ENCODE measurements at places on chromosomes 12 and 14.

GRCh38 chr12:18908191-18908590 lies 170.3 kb downstream of the CAPZA3 start:
- no peak for DNase-seq

DNA sequence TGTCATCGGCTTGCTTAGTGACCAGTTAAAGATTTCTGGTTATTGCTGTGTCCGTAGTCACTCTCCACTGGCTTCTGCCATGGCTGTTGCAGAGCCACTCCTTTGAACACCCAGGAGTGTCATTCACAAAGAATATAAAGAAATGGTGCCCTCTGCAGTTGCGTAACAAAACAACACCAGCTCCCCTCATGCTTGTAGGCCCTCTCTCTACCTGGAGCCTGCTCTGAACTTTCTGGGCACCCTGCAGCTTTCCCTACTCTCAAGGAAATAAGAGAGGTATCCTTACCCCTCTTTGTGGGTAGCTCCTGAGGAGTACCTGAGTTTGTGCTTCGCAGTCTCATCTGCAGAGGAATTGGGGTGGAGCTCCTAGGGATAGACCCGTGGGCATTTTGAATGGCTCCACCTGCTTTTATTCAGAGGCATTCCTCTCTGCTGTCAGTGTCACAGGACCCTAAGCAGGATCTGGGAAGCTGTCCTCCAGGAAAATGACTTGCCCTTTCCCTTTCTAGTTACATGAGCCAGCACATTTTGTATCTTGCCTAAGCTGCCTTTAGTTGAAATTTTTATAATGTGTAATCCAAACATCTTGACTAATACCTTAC lies 97.2 kb upstream of the TMEM260 start:
- no peak for DNase-seq

DNA sequence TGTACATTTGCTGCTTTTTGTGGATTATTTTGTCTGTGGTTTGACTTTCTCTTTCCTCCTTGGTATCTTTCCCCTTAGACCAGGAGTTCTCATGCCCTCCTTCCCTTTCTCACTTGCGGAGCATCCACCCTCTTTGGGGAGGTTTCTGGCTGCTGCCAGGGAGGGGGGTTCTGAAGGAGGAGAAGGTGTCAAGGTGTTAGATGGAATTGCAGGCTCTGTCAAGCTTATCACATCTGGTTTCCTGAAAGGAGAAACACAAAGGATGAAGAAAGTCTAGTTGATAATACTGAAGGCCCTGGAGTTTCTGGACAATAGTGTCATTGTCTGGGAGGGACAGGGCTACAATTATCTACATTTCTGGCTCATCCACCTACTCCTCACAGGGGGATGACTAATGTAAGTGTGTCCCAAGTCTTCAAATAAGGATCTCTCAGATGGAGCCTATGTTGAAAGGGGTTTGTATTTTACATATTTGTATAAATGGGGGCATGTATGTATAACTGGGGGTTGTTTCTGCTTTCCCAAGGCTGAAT lies 217.3 kb upstream of the CCDC196 start:
- no peak for DNase-seq

- no peak for DNase-seq
Observed at GRCh38 chr12:64621257-64621942, 11.1 kb downstream of the RASSF3 start.

GRCh38 chr12:47823422-47824086 lies 3.9 kb upstream of the HDAC7 start:
- DNase-seq: no peak

DNA sequence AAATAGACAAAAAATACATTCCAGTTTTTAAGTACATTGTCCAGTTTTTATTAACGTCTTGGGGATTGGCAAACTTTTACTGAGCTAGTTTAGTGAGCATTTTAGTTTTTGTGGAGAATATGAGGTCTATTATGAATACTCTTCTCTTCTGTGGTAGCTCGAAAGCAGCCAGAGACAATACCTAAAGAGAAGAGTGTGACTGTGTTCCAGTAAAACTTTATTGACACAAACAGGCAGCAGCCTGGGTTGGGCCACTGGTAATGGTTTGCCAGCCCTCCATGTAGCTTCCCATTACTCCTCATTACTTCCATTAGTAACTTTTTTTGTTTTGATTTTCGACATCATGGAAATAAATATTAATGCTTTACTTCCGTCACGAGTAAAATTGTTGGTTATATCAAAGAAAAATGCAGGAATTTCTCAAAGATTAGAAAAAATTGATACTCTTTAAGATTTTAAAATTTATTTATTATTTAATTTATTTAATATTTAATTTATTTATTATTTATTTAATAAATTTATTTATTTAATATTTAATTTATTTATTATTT lies 19.6 kb downstream of the RMST start:
- no peak for DNase-seq

DNA sequence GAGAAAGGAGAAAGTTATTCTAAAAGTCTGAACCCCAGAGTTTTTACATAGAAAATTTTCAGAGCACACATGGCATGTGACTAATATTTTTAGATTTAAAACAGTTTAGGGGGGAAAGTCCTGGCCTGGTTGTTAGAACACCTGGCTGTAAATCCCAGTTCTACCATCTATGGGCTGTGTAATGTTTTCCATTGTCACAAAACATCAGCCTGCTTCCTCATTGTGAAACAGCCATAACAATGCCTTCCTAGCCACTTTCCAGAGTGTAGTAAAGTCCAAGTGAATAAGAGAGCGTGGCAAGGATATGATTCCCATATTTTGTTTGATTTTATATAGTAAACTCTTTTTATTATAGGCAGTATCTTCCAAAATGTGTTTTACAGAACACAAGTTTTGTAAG lies 310.0 kb upstream of the DCN start:
- DNase-seq: no peak

GRCh38 chr12:128753438-128753837 lies 70.3 kb downstream of the SLC15A4 start:
- DNase-seq: no peak

- DNase-seq: no peak
Observed at GRCh38 chr14:91119556-91120311, 5.9 kb downstream of the DGLUCY start.

DNA sequence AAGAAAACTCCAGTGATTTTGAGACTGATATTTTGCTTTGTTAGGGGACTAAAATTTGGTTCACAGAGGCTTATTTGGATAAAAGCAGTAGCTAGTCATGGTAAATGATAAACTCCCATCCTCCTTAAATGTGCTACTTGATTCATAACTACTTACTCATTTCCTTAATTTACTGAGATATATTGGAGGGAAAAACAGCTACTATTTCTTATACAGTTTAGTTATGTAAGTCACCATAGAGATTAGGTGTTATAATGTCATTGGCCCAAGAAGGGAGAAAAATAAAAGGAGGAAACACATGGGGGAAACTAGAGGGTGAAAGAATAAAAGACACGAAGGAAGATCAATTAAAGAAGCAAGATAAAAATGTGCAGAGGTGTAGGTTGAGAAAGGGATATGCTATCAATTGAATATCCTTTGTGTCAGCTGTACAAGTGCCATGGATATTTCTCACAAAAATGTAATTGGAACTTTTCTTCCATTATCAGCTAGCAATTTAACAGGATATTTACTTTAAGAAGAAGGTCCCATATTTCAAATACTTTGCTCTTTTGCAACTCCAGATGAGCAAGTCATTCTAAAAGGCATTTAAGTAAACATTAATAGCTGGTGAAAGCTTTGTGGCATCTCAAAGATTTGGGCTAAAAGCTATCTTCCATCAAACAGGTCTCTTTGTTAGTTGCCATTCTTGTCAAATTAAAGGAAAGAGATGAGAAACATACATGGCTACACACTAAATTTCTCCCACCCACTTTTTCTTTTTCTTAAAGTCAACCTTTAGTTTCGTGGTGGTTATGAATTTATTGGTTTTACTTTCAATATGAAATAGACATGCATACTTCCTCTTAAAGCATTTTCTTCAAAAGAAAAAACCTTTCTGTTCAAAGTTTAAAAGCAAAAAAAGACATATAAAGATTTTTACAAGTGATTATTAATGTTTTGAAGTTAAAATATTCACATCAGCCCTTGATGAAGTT lies 439.5 kb downstream of the CCER1 start:
- no peak for DNase-seq

GRCh38 chr12:130219929-130220705 lies 57.9 kb downstream of the FZD10 start:
- no peak for DNase-seq

GRCh38 chr12:34396006-34396860 lies 373.9 kb downstream of the ALG10 start:
- no peak for DNase-seq

GRCh38 chr14:50615552-50615951 lies 52.6 kb downstream of the SAV1 start:
- DNase-seq: no peak

DNA sequence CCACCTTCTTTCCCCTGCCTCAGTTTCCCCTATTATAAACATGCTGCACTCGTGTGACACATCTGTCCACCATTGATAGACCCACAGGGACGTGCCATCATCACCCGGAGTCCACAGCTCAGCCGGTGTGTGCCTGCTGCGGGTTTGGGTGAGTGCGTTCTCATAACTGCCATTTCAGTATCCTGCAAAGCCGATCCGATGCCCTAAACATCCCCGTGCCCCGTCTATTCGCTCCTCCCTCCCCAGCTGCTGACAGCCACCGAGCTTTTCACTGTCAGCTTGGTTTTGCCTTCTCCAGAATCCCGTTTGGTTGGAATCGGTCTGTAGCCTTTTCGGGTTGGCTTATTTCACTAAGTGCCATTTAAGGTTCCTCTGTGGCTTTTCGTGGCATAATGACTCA lies 3.9 kb downstream of the LRCOL1 start:
- DNase-seq: no peak

DNA sequence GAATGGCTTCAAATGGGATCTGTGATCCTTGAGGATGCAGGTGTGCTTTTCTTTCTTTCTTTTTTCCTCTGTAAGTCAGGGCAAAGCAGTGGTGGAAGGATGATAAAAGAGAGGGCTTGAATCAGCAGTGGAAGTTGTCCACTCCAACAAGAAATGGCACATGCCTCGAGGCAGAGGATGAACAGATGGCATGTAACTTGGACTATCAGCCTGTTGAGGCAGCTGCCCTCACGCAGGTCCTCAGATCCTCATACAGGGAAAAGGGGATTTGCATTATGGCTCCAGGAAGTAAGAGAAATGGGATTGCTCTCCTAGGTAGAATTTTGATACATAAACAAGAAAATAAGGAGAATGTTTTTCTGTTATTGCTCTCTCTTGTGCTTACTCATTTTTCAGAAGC lies 368.0 kb downstream of the FUT8 start:
- DNase-seq: no peak

- DNase-seq: peak; percentile 24
Observed at GRCh38 chr14:53109105-53110041, 43.8 kb downstream of the DDHD1 start.

DNA sequence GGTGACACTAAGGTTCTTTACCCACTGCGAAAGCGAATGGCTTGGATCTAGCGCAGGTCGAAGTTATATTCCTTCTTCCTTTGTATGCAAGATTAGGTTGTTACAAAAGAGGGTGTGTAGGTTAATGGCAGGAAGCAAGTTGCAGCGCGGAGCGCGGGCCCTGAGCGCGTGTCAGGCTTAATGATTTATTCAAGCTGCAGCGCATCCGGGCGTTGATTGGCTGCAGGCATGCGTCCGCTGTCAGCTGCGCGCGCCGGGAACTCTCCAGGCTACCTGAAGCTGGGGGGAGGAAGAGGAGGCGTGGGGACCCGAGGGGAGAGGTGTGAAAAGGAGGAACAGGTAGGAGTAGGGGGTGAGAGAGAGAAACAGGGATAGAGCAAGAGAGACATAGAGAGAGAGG lies 7.4 kb downstream of the ASCL1 start:
- peak; percentile 3 for DNase-seq

- no peak for DNase-seq
Observed at GRCh38 chr12:60333461-60333860, 737.6 kb downstream of the SLC16A7 start.

- no peak for DNase-seq
Observed at GRCh38 chr12:92089559-92089958, 56.1 kb downstream of the BTG1 start.

DNA sequence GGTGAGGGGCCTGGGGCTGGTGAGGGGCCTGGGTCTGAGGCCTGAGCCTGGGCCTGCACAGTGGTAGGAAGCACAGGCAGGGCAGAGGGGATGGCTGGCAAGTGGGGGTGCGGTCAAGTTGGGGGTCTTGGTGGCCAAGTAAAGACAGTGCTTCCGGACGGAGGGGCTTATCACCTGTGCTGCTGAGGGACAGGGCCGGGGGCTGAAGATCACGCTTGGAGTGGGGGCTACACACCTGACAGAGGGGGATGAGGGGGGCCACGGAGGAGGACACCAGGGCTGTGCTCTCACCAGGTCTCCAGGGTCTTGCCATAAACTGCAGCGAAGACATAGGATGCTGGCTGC lies 12.2 kb downstream of the TEDC1 start:
- no peak for DNase-seq

DNA sequence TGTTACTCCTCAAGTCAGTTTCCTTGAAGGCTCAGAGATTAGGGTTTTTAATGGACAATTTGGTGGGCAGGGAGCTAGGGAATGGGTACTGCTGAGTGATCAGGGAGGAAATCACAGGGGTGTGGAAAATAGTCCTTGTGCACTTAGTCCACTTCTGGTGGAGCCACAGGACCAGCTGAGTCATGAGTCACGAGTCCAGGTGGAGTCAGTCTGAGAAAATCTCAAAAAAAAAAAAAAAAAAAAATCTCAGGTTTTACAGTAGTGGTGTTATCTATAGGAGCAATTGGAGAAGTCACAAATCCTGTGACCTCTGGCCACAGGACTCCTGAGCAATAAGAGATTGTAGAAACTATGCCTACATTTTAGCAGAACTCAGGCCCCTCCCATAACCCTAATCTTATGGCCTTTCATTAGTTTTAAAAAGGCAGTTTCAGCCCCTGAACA lies 28.2 kb upstream of the AMN1 start:
- DNase-seq: no peak

DNA sequence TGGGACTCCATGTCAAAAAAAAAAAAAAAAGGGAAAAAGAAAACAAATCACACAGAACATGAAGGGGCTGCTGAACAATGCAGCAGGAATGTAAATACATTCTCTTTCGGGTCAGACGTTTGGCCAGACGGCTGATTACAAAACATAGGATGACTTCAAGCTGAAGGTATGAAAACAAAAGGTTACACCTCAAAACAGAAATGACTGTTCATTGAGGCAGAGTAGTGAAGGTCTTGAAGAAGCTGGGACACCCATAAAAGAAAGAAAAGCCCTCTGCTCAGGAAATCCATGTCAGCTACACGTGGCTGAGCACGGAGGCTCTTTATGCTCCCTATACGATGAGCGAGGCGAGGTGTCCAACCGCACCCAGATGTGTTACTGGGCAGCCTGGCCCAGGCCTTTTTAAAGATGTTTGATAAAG lies 37.7 kb downstream of the FGD4 start:
- no peak for DNase-seq

- DNase-seq: no peak
Observed at GRCh38 chr12:116672842-116673516, 64.9 kb downstream of the SPRING1 start.

- no peak for DNase-seq
Observed at GRCh38 chr14:69594846-69595245, 16.6 kb upstream of the SUSD6 start.

GRCh38 chr14:95314609-95315008 lies 5.1 kb downstream of the CLMN start:
- DNase-seq: no peak

All from T-cell (primary cell).